ENCODE measurements at places on chromosomes 7 and 10.
A peak's percentile ranks its signal among the peaks of the same experiment; 100 is the strongest.

- no peak for DNase-seq
Observed at GRCh38 chr7:33410266-33410665, 280.9 kb downstream of the BBS9 start.

GRCh38 chr10:120684226-120684625, 166.9 kb upstream of the WDR11 start:
- no peak for DNase-seq

GRCh38 chr10:3482200-3482993, 302.6 kb downstream of the KLF6 start:
- peak; percentile 2 for DNase-seq

DNA sequence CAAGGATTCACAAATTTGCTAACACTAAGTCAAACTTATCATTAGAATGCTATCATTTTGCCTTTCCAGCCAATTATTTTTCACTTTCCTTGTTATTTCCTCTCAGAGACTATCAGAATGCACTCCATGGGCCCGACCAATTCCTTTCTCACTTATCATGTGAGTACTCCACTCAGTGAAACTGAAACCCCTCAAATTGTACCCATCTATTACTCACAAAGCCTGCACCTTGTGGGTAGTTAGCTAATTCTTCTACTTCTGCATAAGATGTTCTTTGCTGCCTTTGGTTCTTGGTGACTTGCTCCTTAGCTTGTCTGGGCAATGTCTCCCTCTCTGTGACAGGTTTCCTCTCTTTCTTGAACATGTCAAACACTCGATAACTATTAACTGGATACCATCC, 35.2 kb upstream of the MBL2 start:
- DNase-seq, result no peak

DNA sequence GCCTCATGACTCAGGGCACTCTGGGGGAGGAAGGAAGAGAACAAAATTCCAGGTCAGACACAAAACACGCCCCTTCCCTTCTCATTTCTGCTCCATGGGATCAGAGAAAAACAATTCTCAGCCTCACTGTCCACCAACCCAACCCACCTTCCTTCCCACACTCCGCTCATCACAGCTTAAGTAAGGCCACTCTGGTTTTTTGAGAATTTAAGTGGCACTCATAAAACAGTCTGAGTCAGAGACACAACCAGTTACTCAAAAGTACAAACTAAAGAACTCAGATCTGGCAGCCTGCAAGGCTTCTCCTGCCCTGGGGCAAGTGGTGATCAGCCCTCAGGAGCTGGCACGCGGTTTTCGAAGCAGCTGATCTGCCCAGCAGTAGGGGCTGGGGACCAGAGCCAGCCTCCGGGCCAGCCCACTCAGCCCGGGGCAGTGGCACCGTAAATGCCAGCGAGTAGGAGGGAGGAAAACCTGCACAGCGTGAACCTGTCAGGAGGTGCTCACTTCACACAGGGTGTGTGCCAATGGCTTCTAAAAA, 39.1 kb upstream of the ABLIM1 start:
- no peak for DNase-seq

DNA sequence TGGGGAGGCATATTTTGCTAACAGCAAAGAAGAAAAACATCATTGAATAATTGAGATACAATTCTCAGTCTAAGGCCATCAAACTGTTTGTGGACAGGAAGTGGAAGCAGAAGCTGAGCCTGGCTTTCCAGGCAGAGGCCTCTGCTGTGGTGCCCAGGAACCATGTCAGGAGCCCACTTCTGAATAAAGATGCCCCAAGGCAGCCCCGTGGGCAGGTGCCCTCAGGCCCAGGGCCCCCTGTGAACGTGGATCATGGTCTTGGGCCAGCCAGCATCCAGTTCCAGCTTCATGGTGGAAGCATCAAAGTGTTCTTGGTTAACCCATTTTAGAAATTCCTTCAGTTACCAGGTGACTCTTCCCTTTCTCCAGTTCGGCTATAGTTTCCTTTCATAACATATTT, 346.8 kb downstream of the PTPRN2 start:
- no peak for DNase-seq

DNA sequence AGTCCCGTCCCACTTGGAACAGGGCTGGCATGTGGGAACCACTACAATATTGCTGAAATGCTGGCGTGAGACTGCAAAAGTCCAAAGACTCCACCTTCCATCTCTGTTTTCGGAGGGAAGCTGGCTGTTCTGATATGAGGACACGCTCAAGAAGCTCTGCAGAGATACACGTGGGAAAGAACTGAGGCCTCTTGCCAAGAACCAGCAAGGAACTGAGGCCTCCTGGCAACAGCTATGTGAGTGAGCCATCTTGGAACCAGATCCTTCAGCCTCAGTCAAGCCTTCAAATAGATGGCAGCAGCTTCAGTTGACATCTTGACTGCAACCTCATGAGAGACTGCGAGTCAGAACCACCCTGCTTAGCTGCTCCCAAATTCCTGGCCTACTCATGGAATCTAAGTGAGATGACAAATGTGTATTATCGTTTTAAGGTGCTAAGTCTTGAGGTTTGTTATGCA, 30.8 kb downstream of the SGMS1 start:
- no peak for DNase-seq

DNA sequence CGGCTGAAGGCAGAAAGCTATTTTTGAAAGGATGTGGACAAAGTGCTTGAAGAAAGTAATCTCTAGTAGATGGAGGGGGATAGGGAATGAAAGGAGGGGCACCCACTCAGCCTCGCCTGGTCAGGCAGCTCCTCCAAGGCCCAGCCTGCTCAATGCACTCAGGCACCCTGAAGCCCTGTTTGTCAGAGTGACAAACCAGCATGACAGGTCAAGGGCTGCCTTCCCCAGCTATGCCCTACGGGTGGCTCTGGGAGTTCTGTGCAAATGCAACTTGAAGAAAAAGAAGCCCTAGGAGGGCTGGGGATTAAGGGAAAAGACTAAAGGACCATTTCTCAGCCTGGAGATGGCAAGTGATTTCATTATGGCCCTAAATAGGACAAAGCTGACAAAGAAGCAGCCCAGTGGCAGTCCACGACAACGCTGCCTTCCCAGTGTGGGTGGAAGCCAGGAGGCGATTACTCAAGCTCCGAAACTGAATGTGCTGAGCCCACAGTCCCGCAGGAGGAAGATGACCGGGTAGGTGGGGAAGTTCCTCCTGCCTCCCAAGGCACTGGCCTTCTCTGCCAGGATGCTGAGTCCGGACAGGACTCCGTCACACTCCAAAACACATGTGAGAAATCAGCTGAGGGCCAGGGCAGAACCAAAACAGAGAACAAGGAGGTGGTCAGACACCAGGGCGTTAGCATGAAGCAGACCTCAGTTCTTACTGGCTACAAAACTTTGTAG, 16.3 kb downstream of the LIPA start:
- DNase-seq, result no peak

DNA sequence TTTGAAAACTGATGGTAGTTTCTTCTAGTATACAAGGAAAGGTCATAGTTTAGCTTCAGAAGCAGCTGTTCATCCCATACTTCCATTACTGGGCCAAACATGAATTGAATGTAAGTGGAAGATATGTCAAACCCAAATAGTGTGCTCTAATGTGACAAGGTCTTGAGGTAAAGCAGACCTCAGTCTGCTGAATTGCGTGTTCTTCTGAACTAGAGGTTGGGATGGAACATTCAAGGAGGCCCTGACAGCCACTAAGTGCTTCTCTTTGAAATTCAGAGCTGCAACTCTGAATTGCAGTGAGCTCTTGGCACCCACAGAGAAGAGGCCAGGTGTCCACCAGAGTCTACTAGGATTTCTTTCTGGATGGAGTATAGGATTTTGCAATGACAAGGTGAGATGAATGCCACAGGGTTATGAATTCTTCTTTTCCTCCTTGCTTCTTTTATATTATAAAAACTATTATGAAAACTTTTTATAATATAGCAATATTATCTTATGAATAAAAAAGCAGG, 98.5 kb downstream of the IDE start:
- DNase-seq, result no peak

DNA sequence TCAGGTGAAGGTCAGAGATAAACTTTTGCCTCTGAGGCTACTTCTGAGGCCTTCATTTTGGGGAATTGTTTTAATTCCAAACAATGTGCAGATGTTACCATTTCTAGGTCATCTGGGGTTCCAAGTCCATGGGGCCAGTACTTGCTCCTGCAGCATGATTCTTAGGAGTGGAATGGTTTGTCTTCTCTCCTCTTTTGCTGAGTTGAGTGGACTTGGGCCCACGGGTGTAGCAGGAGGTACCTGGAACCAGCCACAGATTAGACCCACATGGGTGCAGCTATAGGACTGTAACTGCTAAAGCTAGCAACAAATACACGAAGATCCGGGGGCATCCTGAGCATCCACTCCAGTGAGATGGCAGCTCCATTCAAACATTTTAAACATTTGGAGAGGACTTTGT, 41.6 kb downstream of the WIPF3 start:
- no peak for DNase-seq

Measured in DMS 273 treated with DMSO at 0.1 percent for 48 hours (cell line).